EH (cell line): ENCODE measurements at places on chromosomes 11 and 22.
A peak's percentile ranks its signal among the peaks of the same experiment; 100 is the strongest.

DNA sequence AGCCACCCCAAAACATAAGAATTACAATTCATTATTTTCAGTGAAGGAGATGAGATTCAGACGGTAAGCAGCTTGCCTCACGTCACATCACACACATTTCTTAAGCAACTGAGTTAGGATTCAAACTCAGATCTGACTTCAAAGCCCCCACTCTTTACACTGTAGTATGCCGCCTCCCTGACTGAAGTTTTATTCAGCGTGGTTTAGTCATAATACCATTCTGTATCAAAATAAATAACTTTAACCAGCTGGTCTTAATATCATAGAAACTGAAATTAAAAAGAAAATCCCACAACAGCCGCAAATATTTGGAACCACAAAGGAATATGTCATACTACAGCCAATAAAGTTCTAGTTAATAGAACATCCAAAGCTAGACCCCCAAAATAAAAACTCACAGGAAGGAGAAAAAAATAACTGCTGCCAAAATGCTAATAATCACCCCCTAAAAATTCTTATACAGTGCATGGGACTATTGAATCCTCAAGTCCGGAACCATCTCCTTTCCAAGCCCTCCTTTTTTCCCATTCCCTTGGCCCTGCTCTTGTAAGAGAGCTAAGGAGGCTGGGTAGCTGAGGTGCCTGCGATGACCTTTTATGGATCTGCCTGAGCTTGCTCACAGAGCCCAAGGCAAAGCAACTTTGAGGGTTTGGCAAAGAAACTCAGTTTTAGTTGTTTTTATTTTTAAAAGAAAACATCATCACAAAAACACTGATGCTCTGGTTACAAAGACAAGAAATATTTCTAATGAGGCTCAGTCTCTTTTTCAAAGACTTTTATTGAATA lies 334.5 kb downstream of the TTC28 start:
- DNase-seq, result peak; percentile 41

- DNase-seq, result peak; percentile 1
Measured at GRCh38 chr11:20671856-20672546, 2.6 kb downstream of the NELL1 start.

DNA sequence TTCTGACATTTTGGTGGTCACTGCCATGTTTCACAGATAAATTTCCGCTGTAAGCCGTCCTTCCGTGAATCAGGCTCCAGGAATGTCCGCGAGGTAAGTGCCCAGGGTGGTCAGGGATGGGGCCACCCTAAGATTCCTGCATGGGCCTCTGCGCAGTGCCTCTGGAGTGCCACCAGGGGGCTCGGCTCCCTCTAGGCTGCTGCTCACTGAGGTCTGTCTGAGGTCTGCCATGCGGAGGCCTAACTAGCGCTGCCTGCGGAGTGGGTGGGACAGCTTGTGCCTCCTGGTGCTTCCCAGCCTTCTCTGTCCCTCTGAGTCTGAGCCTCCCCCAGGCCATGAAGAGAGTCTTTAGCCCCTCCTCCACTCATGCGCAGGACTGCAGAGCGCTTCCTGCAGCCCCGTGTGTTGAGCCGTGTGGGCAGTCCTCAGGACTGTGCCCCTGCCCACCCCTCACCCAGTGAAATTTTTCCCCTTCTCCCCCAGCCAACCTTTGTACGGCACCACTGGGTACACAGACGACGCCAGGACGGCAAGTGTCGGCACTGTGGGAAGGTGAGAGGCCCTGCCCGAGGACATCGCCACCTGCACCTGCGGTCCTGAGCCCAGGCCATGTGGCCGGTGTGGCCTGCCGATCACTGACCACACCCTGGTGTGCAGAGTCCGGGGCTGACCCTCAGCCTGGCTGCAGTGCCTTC lies 11.9 kb upstream of the MDK start:
- peak; percentile 76 for DNase-seq

DNA sequence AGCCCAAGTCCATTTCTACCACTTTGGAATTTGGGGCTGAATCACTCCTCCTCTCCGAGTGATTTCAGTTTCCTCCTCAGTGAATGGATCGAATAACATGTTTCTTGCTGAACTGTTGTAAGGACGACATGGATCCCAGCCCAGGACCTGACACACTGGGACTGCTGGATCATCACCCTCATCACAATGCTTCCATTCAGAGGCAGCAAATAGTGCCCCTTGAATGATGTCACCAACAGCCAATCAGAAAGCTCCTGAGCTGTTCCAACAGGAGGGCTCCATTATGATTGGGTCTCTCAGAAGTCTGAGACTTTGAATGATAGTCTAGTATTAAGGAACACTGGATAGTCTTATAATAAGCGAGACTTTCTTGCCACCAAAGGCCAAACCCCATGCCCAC lies 158.9 kb downstream of the MYO18B start:
- DNase-seq, result no peak

DNA sequence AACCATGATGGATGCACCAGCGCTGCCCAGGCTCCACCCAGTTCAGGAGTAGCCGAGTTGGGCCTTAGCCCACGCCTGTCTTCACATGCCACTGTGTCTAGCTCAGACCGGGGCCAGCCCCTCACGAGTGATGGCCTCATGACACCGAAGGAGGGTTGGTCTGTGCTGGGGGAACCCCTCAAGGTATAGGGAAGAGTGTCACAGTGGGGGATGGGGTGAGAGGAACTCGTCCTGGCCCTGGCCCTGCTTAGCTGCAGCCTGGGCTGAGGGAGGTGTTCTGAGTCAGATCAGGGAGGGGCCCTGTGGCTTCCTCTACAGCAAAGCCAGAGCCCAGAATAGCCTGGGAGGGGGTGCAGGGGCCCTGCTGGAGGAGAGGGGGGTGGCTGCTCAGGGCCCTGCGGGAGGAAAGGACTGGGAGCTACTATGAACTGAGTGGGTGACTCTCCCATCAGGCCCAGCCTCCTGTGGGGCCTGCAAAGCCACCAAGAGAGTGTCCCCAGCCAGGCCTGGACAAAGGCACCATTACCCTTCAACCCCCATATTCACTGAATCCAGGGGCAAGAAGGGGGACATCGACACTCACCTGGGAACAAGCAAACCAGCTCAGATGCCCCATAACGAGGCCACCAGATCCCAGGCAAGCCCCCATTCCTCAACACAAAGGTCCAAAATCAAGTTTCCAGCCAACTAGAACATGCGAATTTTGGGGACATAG lies 41.2 kb downstream of the IGLL5 start:
- peak; percentile 45 for DNase-seq

GRCh38 chr11:8961401-8961800 lies 2.8 kb downstream of the TMEM9B start:
- no peak for DNase-seq

DNA sequence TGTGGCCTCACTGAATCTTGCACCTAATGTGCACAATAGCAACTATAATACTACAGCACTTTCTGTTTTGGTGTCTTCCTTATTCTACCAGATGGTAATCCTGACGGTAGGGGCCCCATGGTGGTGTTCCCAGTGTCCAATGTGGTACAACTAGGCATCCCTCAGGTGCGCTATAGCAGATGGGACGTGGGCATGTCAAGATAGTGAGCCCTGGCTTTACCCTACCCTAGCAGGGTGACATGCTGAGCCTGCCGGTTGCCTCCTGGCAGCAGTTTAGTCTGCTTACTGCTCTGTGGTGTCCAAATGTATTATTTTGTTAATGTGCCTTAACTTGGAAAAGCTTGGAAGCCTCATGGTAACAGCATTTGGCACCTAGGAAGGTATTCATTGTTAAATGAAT lies 19.2 kb downstream of the ACO2 start:
- DNase-seq, result no peak

DNA sequence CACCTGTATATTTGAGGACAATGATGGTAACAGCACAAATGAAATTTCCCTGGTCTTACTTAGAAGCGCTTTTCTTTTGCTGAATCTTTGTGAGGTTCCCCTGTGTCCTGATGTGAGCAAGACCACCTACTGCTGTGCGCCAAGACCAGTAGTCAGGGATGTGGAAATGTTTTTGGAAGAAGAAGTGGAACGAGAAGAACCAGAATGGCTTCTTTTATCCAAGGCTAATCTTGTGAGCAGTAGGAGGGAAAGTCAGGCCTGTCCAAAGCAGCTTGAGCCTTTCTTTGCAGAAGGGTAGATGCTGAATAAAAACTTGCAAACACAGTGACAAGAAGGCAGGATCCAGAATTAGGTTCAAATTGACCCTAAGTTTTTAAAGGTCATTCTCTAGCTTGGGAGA lies 223.0 kb downstream of the FAT3 start:
- no peak for DNase-seq

DNA sequence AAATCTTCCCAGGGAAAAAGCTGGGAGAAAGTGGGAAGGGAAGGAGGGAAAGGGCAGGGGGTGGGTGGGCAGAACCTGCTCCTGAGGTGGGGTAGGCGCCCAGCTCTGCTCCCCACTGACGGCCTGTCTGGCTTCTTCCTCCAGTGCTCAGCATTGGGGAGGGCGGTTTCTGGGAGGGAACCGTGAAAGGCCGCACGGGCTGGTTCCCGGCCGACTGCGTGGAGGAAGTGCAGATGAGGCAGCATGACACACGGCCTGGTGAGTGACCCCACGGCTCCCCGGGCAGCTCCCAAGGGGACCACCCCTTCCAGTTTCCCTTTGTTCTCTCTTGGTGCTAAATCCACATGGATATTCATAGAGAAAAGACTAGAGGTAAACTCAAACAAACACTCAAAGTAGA lies 25.9 kb downstream of the SHANK3 start:
- DNase-seq, result no peak

- DNase-seq, result no peak
Measured at GRCh38 chr11:19970944-19971343, 189.3 kb downstream of the DBX1 start.

- DNase-seq, result no peak
Measured at GRCh38 chr22:48580481-48580970, 1247.1 kb downstream of the BRD1 start.

DNA sequence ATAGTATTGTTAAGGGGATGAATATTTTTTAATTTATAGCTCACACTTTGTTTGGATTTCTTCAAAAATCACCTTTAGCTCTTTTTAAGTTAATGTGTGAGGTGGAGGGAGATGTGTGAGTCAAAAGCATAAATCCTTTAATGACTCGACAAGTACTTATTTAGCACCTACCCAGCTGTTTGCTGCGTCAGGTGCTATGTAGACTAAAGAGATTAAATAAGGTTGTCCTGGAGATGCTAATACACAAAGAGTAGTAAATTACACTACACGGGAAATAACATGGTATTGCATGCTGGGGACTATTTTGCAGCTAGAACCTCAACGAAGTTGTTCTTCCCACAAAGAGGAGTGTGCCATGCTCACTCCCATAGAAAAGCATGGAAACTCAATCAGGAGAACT lies 583.3 kb upstream of the TENM4 start:
- DNase-seq, result no peak
